ENCODE measurements at places on chromosomes 4 and X. TPM values are rescaled to one million over a fixed set of nuclear protein-coding genes. Genes with fewer than 3 reads are reported as not detected.

Gene GAGE12D
- not detected for polyA plus RNA-seq

Gene ENPP6
- polyA plus RNA-seq, result 0.70 TPM

Gene EXOC1L
- not detected for polyA plus RNA-seq

Gene MED14
- polyA plus RNA-seq, result 26.1 TPM

Gene TNIP3
- polyA plus RNA-seq, result 0.73 TPM

Gene ITM2A
- polyA plus RNA-seq, result 6.3 TPM

Gene SPP1
- 21.8 TPM for polyA plus RNA-seq
